ENCODE measurements at places on chromosomes 16 and 17. TPM values are rescaled to one million over a fixed set of nuclear protein-coding genes. Genes with fewer than 3 reads are reported as not detected.

CCL23 gene
- not detected for polyA plus RNA-seq

TEKT1 gene
- polyA plus RNA-seq: not detected

ABCA9 gene
- 15.6 TPM for polyA plus RNA-seq

PDPR gene
- polyA plus RNA-seq: 24.5 TPM

OMG gene
- 0.28 TPM for polyA plus RNA-seq

RNF222 gene
- polyA plus RNA-seq: not detected

PKMYT1 gene
- 9.9 TPM for polyA plus RNA-seq

MPO gene
- 10.5 TPM for polyA plus RNA-seq

CCL8 gene
- 0.68 TPM for polyA plus RNA-seq

DNA sequence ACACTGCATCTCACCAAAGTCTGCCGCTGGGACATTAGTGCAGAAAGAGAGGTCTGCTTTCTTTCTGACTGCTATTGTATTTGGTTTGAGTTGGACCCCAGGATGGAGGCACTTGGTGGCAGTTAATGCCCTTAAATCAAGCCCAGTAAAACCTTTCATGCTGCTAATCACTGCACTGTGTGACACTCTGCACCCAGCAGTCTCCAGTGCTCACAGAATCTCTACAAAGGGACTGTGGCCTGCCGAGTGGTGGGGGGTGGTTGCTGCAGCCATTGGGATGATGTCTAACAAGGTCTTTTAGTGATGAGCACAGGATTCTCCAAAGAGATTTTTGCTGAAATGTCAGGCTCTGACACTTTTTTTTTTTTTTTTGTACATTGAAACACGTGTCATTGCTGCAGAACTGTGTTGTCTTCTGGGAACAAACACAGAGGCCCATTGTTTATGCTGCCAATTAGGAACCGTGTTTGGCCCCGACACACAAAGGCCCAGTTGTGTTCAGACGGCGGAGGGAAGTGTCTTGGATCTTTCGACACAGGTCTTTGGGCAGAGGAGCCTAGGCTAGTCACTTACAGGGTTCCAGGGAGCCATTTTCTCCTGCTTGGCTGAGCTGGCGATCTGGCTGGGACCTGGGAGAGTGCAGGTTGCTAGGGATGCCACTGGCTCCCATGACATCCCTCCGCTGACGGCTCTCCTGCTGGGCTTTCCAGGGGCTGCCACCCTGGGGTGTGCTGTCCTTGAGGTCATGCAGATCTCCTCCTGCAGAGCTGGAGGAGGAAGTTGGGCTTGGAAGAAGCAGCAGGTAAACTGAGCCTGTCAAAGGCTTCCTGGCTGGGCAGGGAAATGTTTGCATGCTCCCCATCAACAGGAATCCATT lies 16.2 kb upstream of the TNRC6C start:
- DNase-seq: no peak

DNA sequence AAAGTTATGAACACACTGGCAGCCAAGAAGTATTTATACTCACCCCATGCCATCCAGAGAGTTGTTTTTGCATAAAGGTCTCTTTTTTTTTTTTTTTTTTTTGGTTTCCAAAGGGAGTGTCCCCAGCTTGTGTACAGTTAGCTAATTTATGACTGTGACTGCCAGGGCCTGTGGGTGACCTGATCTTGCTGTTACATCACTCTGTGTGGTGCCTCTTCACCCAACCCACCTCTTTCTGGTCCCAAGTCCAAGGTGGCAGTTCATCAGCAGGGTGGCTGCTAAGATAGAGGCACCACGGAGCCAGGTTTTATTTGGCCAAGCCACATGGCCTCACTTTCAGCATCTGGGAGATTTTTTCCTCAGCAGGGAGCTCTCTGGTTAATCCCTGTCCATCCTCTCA lies at the start of gene NOS2:
TSS of gene NOS2 (minus strand) at position 8 of the 400 bp plus-strand sequence. CDS start 1,720 bp downstream, outside the sequence.
- no peak for DNase-seq

DNA sequence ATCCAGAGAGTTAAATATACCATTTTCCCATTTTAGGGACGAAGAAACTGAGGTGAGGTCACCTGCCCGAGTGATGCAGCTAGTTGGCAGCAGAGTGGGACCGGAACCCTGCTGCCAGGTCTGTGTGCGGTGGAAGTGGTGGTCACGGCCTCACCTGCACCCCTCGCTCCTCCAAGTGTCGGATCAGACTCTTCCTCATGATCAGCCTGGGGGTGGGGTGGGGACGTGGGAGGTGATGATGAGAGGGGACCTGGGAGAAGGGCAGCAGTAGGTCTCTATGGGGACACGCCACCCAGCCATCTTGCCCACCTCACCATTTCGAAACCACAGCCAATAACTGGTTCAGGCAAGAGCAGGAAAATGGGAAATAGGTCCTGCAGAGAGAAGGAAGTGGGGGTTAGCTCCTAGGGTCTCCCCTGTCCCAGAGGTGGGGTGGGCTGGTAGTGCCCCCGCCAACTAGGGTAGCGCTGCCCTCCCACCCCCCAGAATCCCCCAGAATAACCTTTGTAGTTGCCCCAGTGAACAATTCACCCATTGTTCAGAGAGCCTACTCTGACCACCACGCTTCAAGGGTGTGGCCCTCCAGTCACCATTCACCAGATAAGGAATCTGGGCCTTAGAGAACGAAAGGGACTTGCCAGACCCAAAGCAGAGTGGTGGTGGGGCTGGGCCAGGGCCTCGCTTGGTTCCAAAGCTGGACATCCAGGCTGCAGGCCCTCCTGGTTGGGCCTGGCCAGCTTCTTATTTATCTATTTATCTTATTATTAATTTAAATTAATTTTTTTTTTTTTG lies 5.1 kb downstream of the GDPD3 start:
- no peak for DNase-seq

- DNase-seq: no peak
These were observed 9.5 kb upstream of the DHRS13 start for GRCh38 chr17:28912281-28912937.

DNA sequence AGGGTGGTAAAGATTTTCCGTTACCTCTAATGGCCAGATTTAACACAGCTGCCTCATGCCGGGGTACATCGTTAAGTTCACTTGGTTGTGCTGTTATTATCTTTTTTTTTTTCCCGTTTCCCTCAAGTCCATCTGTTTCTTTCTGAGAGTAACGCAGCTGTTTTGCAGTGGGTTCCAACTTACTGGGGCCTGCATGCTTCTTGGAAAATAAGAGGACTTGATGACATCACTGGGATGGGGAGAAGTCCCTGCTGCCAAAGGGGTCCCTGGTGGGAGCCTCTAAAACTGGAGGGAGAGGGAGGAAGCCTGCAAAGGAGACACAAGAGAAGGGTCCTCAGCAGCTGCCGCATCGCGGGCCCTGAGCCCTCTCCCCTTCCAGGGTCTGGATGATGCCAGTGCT lies 77.8 kb upstream of the NOL11 start:
- peak; percentile 53 for DNase-seq

- DNase-seq: no peak
These were observed 8.2 kb downstream of the ADCY7 start for GRCh38 chr16:50274326-50275097.

DNA sequence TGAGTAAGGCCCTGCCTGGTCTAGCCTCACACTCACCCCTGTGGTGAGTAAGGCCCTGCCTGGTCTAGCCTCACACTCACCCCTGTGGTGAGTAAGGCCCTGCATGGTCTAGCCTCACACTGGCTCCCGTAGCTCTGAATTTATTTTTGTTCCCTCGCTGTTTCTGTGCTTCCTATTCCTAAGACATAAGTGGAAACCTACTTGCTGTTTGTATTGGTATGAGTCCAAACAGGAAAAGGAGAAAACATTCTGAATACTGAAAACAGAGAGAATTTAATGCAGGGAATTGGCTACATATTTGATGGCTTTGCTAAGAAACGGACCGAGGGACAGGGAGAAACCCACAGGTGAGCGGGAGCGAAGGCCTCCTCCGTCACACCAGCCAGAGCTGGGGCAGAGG lies 267.8 kb downstream of the FOXL1 start:
- DNase-seq: no peak

DNA sequence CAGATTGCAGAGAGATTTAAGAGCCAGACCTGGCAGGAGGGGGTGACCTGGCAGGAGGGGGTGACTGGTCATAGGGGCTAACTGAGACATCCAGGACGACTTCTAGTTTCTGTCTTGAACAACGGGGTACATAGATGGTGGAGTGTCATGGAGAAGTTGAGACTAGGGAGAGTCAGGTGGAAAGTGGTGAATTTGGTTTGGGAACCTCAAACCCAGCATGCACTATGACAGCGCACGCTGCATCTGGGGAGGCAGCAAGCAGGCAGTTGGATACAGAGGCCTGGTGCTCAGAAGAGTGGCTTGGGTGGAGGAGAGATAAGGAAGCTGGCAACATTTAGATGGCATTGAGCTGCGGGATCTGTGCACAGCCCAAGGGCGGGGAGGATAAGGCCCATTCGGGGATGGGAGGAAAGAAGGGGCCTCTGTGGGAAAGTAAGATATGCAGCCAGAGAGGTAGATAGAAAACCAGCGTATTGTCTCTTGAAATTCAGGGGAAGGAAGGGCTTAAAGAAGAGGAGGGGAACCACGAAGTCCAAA lies 4.5 kb downstream of the RIPOR1 start:
- DNase-seq: no peak

DNA sequence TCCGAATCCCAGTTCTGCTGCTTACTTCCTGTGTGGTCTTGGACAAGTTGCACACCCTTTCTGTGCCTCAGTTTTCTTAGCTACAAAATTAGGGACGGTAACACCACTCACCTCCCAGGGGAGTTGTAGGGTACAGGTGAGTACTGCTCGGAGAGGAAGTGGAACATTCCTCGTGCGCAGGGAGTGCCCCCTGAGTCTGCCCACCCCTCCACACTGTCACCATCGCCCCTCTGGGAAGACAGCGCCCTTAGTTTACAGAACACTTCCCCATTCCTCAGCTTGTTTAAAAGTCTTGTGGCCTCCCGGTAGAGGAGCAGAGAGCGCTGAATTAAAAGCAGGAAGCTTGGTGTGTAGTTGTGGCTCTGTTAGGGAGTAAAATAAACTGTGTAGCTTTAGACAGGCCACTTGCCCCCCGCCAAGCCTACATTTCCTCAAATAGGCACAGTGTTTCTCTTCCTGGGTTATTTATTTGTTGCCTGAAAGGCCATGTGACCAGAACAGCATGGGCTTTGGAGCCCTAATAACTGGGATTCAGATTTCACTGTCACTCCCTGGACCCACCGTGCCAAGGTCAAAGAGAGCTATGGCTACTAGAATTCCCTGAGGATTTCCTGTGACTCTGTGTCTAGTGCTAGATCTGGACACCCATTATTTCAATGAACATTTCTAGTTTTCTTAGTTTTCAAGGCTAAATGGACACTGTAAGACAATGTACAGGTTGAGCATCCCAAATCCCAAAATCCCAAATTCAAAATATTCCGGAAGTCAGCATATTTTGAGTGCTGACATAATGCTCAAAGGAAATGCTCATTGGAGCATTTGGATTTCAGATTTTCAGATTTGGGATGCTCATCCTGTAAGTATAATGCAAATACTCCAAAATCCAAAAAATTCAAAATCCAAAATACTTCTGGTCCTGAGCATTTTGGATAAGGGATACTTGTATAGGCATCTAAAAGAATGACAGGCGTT lies 372.5 kb downstream of the SNX29 start:
- no peak for DNase-seq

GRCh38 chr17:9484789-9485188 lies 90.8 kb downstream of the STX8 start:
- no peak for DNase-seq

- no peak for DNase-seq
These were observed 8.9 kb downstream of the TVP23A start for GRCh38 chr16:10809706-10810105.

GRCh38 chr16:9844361-9844760 lies 337.9 kb downstream of the GRIN2A start:
- DNase-seq: no peak

DNA sequence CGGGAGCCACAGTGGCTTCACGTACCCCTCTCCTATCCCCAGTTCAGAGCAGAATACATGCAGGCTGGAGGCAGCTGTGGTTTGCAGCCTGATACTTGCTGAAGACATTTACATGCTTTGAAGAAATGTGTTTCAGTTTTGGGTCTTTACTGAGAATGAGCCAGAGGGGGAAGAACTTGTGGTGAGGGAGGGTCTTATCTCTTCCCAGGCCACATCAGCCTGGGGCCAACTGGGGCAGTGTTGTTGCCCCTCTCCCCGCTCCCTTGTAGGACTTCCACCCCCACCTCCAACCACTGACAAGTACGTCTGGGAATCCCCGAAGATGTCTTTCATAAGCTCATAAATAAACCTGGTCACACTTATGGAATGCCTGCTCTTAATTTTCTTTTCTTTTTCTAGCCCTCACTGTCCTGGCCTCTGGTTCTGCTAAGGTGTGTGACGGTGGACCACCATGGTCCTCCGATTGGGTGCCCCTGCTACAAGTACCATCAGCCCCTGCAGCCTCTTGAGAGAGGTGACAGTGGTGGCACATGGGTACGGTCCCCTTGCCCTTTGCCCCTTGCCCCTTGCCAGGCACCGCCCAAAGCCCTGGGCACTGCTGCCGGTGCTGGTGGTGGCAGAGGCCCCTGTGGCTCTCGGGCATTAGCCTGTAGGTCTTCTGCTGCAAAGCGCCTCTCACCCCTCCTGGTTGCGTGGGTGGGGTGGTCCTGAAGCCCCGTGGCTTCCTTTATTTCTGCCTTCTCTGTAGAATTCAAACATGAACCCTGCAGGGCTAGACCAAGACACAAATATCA lies 144.8 kb upstream of the RPH3AL start:
- DNase-seq: no peak

DNA sequence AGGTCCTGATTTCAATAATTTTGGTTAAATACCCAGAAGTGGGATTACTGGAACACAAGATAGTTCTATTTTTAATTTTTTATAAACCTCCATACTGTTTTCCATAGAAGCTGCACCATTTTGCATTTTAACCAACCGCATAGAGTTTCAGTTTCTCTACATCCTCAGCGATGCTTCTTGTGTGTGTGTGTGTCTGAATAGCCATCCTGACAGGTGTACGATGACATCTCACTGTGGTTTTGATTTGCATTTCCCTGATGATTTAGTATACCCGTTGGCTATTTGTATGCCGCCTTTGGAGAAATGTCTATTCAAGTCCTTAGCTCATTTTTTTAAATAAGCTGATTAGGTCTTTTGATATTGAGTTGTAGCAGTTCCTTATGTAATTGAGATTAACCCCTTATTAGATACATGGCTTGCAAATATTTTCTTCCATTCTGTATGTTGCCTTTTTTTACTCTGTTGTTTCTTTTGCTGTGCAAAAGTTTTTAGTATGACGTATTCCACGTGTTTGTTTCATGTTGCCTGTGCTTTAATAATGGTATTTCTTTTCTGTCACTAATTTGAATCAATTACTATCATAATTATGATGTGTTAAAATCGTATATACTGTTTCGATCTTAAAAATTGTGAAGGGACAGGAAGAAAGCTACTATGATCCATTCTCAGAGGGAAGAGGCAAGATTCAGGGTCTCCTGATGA lies 227.2 kb upstream of the MON1B start:
- DNase-seq: no peak

- DNase-seq: no peak
These were observed 113.3 kb downstream of the ZNF423 start for GRCh38 chr16:49742428-49743202.

All from forelimb muscle (tissue), 1 donor.